Smooth muscle cell of the pulmonary artery (primary cell): ENCODE measurements at places on chromosomes 5 and 9. TPM values are rescaled to one million over a fixed set of nuclear protein-coding genes. Genes with fewer than 3 reads are reported as not detected.

The TLR4 gene
- 21.7 and 35.8 TPM in 2 replicates for total RNA-seq

The OR1Q1 gene
- total RNA-seq, result 0.59 TPM in 1 of 2 replicates, not detected in the other

The ADAMTS12 gene
- 27.1 and 49.7 TPM in 2 replicates for total RNA-seq

The ZNF879 gene
- total RNA-seq, result 4.1 and 4.6 TPM in 2 replicates

The RAI14 gene
- 128 and 192 TPM in 2 replicates for total RNA-seq

The FOXD4L4 gene
- total RNA-seq, result 0.17 and 0.20 TPM in 2 replicates

The PCDHAC2 gene
- 0.43 and 1.3 TPM in 2 replicates for total RNA-seq

The TXNDC8 gene
- not detected in 2 replicates for total RNA-seq

The ADRB2 gene
- total RNA-seq, result 0.59 and 1.2 TPM in 2 replicates

The IL9 gene
- total RNA-seq, result not detected in 2 replicates

The INSL4 gene
- total RNA-seq, result not detected in 2 replicates

The PCDHA5 gene
- total RNA-seq, result 0.07 TPM in 2 replicates

The FST gene
- 175 and 189 TPM in 2 replicates for total RNA-seq

The PCDHGA3 gene
- 0.79 and 3.0 TPM in 2 replicates for total RNA-seq

The OR1J4 gene
- 0.13 TPM in 1 of 2 replicates, not detected in the other for total RNA-seq

The CER1 gene
- total RNA-seq, result not detected in 2 replicates

The ADAMTS13 gene
- 4.1 and 6.1 TPM in 2 replicates for total RNA-seq

The NME5 gene
- total RNA-seq, result 2.5 and 2.7 TPM in 2 replicates

The EMB gene
- 2.4 and 5.5 TPM in 2 replicates for total RNA-seq

The PCDHGB5 gene
- total RNA-seq, result 34.3 and 47.0 TPM in 2 replicates

The SLC25A2 gene
- total RNA-seq, result 0.13 and 0.26 TPM in 2 replicates

The SPINK13 gene
- not detected in 2 replicates for total RNA-seq

The ZNG1E gene
- total RNA-seq, result 18.7 and 22.3 TPM in 2 replicates

The VLDLR gene
- total RNA-seq, result 26.5 and 47.7 TPM in 2 replicates

The FGFR4 gene
- total RNA-seq, result 0.33 and 0.65 TPM in 2 replicates

The NTNG2 gene
- 3.4 and 3.8 TPM in 2 replicates for total RNA-seq

The JAK2 gene
- 19.7 and 20.7 TPM in 2 replicates for total RNA-seq

The CRHBP gene
- 0.33 and 3.7 TPM in 2 replicates for total RNA-seq

The IFNE gene
- 10.4 and 30.1 TPM in 2 replicates for total RNA-seq

The GLRA1 gene
- total RNA-seq, result not detected in 2 replicates

The ANKRD20A1 gene
- not detected in 2 replicates for total RNA-seq

The PTGER4 gene
- 15.0 and 25.0 TPM in 2 replicates for total RNA-seq

The KLF9 gene
- 29.6 and 53.2 TPM in 2 replicates for total RNA-seq

The LCN1 gene
- total RNA-seq, result 0.20 and 0.43 TPM in 2 replicates

The ACSL6 gene
- total RNA-seq, result 0.17 TPM in 1 of 2 replicates, not detected in the other

The OTP gene
- not detected in 2 replicates for total RNA-seq

The PTGES gene
- 6.5 and 21.0 TPM in 2 replicates for total RNA-seq

The PCDHA6 gene
- 0.76 and 0.91 TPM in 2 replicates for total RNA-seq

The TAS2R1 gene
- total RNA-seq, result not detected in 2 replicates

The KIF24 gene
- 0.76 and 1.2 TPM in 2 replicates for total RNA-seq

The LRRC14B gene
- not detected in 2 replicates for total RNA-seq

The FBXO4 gene
- 7.4 and 7.9 TPM in 2 replicates for total RNA-seq

The BTNL8 gene
- total RNA-seq, result not detected in 2 replicates

The FOXD4 gene
- 0.13 and 0.17 TPM in 2 replicates for total RNA-seq

The PCDH12 gene
- total RNA-seq, result 0.36 and 0.46 TPM in 2 replicates

The GZMA gene
- not detected in 2 replicates for total RNA-seq

The TSTD2 gene
- 17.3 and 21.4 TPM in 2 replicates for total RNA-seq

The KCNMB1 gene
- 0.07 and 0.39 TPM in 2 replicates for total RNA-seq

The CFAP90 gene
- not detected in 2 replicates for total RNA-seq

The MRPL41 gene
- 21.7 and 30.8 TPM in 2 replicates for total RNA-seq

The WASHC1 gene
- 4.6 and 7.2 TPM in 2 replicates for total RNA-seq

The HK3 gene
- total RNA-seq, result not detected in 2 replicates

The RLN2 gene
- not detected in 2 replicates for total RNA-seq

The NR5A1 gene
- not detected in 2 replicates for total RNA-seq

The SLC46A2 gene
- not detected in 2 replicates for total RNA-seq

The GPX3 gene
- 29.7 and 56.0 TPM in 2 replicates for total RNA-seq
